ENCODE measurements at places on chromosomes 11 and 22.

GRCh38 chr11:118313242-118313641 lies 8.7 kb downstream of the CD3E start:
- no peak for DNase-seq

DNA sequence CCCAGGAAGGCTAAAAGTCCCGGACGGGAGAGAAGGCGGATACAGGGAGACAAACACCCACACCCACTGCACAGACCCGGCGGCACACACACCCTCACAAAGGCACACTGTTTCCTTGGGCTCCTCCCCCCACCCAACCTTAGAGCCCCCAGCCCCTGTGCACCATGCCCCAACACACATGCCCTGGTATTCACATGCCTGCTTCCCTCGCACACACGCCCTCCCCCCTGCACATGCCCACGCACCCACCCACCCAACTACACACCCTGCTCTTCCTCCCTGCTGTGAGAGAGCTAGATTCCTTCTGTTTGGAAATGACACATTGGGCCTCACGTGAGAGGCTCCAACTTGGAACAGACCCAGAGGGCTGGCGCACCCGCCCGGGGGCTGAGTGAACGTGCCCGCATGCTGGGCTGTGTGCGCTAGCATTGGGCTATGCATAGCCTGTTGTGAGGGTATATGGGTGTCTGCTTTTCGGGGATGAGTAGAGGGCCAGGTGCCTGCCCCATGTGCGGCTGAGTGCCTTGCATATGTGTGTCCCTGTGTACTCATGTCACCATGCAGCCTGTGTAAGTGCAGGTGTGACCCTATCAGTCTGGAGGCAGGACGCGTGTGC lies 518 bp upstream of the CHRM1 start:
- no peak for DNase-seq

GRCh38 chr22:46112405-46112804 lies 37.9 kb upstream of the PPARA start:
- DNase-seq, result no peak

- DNase-seq, result no peak
Observed at GRCh38 chr11:69370984-69371709, 77.2 kb downstream of the MYEOV start.

DNA sequence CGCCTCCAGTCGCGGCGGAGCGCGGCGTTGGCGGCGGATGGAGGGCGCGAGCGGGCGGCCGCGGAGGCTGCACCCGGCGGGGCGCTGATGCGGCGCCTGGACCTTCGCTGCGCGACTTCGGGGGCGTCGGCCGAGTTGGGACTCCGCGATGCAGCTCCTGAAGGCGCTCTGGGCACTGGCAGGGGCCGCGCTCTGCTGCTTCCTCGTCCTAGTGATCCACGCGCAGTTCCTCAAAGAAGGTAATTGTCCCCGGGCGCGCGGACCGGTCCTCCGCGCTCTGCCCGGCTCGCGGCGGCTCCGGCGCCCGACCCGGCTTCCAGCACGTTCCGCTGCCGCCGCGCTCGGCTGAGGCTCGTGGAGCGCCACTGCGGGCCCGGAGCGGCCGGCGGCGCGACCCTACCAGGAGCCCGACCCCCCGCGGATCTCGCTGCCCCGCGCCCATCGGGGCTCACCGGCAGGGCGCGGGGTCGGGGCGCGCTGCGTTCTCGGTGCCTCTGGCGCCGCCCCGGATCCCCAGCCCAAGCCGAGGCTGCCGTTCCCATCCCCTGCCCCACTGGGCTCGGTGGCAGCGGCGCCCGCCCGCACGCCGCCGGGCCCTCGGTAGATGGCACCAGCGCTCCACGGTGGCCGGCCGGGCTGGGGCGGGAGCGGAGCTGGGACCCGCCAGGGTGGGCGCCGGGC lies 1251.2 kb downstream of the BRD1 start:
- peak; percentile 41 for DNase-seq

DNA sequence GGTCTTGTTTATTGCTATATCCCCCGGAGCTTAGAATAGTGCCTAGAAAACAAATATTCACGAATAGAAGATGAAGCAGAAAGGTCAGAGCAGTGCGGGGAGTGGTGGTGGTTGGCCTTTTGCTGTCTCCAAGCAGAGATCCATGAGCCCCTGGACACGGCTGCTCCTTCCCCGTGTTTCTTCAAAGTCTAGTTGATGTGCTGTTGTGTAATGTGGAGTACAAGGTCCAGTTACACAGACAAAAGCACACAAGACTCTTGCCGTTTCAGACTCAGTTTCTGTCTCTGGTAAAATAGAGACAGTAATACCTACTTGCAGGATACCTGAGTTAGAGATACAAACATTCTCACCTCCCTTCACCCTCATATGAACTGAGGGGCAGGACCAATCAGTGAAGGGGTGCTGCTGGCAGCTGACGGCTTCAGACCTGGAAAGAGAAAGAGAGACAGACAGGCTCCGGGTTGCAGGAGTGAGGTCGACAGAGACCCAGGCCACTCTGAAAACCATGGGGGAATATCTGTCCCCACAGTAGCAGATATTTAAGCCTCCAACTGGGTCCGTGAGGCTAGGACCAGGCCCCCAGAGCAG lies 56.2 kb downstream of the RASSF10 start:
- DNase-seq, result no peak

- DNase-seq, result no peak
Observed at GRCh38 chr11:30991802-30992512, 377.6 kb downstream of the DCDC1 start.

DNA sequence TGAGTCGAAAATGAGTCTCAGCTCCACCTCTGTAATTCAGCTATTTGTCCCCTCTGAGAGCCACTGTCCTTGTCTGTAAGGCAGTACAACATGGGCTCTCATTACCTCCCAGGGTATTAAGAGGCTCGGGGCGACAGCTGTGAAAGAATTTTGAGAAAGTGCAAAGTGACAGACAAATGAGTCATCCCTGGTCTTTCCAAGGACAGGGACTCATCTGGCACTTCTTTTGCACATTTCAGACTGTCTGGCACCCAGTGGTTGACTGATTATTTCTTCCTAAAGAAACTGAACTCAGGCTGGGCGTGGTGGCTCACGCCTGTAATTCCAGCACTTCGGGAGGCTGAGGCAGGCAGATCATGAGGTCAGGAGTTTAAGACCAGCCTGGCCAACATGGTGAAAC lies 62.1 kb upstream of the ARFGAP3 start:
- DNase-seq, result no peak

DNA sequence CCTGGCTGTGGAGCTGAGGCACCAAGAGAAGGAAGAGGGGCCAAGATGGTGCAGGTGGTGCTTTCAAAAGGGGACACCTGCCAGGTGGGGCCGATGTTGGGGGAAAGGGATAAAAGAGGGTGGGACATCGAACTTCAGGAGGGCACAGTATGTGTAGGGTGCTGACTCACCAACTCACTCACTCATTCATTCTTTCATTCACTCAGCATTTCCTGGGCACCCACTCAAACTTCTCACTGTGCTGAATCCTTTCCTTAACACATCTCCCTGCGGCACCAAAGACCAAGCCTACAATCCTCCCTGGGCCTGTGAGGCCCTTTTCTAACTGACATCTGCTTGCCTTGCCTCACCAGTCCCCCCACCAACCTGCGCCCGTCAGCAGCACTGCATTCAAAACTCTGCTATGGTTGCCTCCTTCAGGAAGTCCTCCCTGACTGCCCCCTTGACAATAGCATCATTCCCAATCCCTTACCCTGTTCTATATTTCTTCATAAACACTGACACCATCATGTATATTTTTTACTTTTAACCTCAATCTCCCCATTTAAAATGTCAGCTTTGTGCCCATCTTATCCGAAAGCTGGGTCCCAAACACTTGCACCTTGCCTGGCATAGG lies 246.6 kb downstream of the MN1 start:
- no peak for DNase-seq

- no peak for DNase-seq
Observed at GRCh38 chr22:37951305-37951704, 2.1 kb downstream of the C22orf23 start.

- no peak for DNase-seq
Observed at GRCh38 chr22:24761888-24762675, 12.4 kb downstream of the PIWIL3 start.

GRCh38 chr11:114131461-114131864 lies 72.0 kb downstream of the ZBTB16 start:
- no peak for DNase-seq

GRCh38 chr11:48109046-48109666 lies 107.5 kb upstream of the OR4B1 start:
- no peak for DNase-seq

- DNase-seq, result no peak
Observed at GRCh38 chr11:87306262-87306851, 268.6 kb downstream of the TMEM135 start.

GRCh38 chr11:34674038-34674437 lies 53.1 kb downstream of the EHF start:
- DNase-seq, result no peak

DNA sequence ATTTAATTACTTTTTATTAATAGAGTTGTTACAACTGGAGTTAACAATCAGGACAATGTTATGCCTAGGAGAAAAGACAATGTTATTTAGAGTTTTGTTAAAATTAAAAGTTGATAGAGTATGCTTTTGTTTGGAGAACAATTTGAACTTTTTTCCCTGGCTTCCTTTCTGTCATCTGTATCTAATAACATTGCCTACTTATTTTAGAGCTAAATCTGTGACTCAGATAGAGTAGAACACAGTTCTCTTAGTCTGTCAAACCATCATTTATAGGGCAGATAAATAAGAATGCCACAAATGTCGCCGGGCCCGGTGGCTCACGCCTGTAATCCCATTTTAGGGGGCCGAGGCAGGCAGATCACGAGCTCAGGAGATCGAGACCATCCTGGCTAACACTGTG lies 28.9 kb upstream of the YAP1 start:
- DNase-seq, result no peak

GRCh38 chr11:66002648-66003225 lies 434 bp downstream of the BANF1 start:
- peak; percentile 49 for DNase-seq

- DNase-seq, result no peak
Observed at GRCh38 chr11:129427376-129427775, 51.7 kb downstream of the BARX2 start.

DNA sequence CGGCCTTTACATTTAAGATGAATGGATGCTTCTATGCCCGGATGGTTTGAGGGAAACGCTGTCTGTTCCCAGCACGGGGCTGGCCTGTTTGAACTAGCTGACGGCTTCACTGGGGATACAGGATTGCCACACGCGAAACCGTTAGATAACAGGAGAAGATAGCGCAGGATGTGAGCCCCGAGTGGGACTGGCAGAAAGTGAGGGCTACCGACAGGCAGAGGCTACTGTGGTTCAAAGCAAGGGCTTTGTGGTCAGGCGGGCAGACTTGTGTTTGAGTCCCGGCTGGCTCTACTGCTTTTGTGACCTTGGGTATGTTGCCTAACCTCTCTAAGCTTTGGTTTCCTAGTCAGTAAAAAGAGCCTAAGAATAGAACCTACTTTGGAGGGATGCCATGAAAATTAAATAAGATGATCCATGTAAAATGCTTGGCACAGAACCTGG lies 2.8 kb upstream of the OAF start:
- no peak for DNase-seq

DNA sequence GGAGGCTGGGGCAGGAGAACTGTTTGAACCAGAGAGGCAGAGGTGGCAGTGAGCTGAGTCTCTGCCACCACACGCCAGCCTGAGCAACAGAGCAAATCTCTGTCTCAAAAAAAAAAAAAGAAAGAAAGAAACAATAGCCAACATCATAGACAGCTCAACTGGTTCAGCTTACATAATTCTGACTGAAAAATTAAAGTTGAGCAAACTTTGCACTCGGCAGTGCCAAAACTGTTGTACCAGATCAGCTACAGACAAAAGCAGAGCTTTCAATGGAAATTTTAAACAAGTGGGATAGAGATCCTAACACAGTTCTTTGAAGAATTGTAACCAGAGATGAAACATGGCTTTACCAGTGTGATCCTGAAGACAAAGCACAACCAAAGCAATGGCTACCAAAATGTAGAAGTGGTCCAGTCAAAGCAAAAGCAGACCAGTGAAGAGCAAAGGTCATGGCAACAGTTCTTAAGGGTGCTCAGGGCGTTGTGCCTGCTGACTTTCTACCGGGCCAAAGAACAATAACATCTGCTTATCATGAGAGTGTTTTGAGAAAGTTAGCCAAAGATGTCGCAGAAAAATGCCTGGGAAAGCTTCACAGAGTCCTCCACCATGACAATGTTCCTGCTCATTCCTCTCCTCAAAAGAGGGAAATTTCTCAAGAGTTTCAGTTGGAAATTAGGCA lies 59.3 kb downstream of the TTC28 start:
- no peak for DNase-seq

GRCh38 chr11:15446315-15446714 lies 331.6 kb downstream of the INSC start:
- DNase-seq, result no peak

GRCh38 chr22:41289671-41290070 lies 3.7 kb upstream of the RANGAP1 start:
- no peak for DNase-seq

DNA sequence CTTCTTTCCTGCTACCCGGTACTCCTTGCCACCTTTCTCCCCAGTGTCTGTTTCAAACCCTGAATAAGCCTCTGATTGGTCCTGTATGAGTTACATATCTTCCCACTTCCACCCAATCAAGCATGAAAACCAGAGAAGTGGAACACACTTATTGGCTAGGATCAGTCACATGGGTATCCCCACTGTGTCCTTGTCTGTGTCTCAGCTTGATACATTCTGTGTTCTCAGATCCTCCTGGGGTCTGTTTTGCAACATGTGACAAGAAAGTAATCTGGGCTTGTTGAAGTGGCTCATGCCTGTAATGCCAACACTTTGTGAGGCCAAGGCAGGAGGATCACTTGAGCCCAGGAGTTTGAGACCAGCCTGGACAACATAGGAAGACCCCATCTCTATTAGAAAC lies 23.9 kb downstream of the MCHR1 start:
- no peak for DNase-seq

Data from anterior cingulate cortex (tissue), 58 donors.